ENCODE measurements at places on chromosomes 2 and 18.
A peak's percentile ranks its signal among the peaks of the same experiment; 100 is the strongest.

GRCh38 chr18:57077786-57078552 is 68.9 kb upstream of the BOD1L2 start:
- DNase-seq = peak; percentile 35

GRCh38 chr18:50356036-50356945 is 18.6 kb upstream of the SKA1 start:
- no peak for DNase-seq

DNA sequence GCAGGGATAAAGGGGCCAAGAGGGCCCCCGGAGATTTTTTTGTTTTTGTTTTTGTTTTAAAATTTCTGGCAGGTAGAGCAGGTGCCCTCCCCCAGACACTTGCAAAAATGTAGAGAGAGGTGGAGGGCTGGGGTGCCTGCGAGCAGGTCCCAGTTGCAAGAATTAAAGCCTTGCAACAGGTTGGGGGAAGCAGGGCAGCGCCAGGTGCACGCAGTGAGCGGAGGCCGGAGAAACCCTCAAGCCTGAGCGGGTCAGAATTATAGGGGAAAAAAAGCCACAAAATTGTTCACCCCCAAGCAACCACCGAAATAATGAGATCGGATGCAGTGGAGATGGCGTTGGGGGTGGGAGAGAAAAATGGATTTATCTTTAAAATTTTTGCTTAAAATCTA is 527 bp downstream of the IGFBP5 start:
- DNase-seq = no peak

- DNase-seq = no peak
Measured at GRCh38 chr18:62506495-62507143, 16.2 kb upstream of the ZCCHC2 start.

GRCh38 chr2:58731488-58731869 is 490.4 kb upstream of the FANCL start:
- no peak for DNase-seq

DNA sequence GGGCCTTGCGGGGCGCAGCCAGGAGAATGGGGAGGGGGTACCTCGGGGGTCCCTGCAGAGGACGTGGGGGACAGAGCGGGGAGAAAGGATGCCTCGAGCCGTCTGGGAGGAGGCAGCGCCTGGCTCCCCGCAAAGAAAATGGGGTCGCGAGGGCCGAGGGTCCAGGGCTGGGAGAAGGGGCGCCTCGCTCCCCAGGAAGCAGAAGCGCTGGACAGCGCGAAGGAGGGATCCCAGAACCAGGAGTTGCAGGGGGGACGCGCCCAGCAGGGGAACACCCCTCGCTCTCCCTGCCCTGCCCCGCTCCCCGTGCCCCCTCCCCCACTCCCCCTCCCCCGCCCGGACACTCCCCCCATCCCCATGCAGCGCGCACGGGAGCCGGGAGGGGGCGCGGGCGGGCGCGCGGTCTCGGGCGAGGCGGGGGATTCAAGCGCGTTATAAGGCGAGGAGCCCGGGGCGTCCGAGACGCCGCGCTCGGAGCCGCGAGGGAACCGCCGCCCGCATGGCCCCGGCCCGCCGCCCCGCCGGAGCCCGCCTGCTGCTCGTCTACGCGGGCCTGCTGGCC is at the start of gene ERFE:
TSS of gene ERFE (plus strand) at position 462 of the 562 bp plus-strand sequence. CDS start at position 500, 38 bp downstream.
- DNase-seq = peak; percentile 56

DNA sequence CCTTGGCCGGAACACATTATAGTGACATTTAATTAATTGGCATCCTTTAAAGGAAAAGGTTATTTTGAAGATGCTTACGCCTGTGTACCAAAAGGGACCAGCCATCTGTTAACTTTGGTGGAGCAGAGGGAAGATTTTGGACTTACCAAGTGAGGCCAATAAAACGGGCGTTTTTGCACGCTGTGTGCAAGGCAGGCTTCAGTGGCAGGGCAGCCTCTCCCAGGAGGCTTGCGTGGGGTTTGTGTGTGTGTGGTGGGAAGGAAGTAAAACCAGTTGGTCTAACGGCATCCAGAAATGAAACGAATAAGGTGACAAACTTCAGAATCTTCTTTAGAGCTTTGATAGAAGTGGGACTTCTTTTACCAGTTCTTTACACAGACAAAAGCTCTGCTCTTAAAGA is 191.7 kb downstream of the PRKCE start:
- DNase-seq = no peak

DNA sequence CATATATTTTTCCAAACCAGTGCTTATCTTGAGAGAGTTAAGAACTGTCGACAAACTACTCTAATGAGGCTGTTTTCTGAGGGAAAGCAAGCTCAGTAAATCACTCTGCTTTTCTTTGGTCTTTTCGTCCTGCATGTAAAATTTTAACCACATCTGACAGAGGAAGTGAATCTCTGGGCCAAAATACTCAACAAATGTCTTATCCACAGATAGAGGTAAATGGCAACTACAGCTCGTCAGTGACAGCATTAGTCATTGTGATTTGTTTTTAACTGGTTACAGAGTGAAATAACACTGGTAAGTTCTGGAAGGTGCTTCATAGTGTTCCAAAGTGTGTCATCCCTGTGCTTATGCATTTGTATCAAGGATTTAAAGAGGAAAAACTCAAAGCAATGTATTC is 82.6 kb upstream of the SLC8A1 start:
- DNase-seq = no peak

GRCh38 chr18:78666666-78667335 is 312.8 kb upstream of the SALL3 start:
- DNase-seq = no peak

- no peak for DNase-seq
Measured at GRCh38 chr2:135890835-135891234, 14.6 kb upstream of the MCM6 start.

DNA sequence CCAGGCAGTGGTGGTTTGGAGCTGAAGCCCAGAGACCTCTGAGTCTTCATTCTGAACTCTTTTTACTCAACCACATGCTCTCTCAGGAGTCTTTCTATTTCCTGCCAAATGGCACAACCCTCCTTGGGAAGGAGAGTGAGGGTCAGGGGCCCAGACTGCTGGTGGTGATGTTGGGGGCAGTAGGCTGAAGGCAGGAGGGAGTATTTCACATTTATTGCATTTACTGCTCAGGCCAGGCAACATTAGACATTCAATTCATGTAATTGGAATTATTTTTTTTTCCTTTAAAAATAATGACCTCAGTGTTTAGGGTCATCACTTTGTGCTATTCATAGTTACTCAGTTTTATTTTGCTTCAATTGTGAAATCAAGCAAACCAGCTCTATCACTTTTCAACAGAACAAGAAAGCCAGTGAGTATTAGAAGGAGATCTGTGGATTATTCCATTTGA is 311.3 kb upstream of the NT5C1B start:
- no peak for DNase-seq

DNA sequence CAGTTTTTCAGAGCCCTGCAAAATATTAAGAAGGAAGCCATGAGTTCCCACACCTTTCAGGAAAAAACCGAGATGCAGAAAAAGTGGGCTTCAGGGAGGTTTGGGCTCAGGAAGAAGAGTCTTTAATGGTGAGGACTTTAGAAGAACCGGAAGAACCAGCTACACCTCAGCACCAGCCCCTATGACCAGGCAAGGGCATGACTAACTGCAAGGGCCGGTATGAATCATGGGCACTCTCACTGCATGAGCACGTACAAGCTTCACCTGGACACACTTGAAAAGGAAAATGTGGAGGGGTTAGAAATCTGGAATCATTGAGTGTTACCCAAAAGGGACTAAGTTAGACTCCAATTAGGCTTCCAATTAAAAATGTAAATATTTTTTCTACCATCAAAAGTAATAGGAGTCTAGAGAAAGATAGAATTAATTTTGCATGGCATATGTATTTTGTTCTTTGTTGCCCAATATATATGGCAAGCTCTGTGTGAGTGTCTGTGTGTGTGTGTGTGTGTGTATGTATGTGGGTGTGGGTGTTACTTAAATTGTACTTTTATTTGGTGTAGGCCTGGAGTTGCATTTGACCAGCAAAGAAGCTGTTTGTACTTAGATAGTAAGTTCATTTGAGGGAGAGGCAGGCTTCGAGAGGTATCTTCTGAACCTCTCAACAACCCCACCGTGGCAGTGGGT is 66.5 kb upstream of the THUMPD2 start:
- no peak for DNase-seq

DNA sequence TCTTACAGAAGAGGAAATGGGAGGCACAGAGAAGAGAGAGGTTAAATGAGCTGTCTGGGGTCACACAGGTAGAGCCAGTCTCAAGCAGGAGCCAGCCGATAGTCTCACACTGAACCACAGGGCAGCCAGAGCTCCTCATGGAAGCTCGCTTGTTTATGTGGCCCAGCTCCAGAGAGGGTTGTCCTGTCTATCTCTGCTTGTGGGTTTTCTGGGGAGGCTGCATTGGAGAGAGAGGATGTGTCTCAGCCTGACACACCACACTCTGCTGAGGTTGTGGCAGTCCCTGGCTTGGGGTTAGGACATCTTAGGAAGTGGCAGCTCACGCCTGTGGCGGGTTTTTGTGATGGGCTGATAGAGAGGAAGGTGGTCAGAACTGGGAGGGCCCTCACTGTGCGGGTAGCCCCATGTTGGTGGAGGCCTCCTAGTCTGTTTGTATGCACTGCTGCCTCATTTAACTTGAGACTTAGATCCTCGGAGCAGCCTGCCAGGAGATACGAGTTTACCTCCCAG is 52.3 kb downstream of the TCF7L1 start:
- DNase-seq = peak; percentile 58

GRCh38 chr2:137525132-137525531 is 439.1 kb upstream of the HNMT start:
- DNase-seq = no peak

GRCh38 chr18:1019191-1019590 is 114.5 kb downstream of the ADCYAP1 start:
- DNase-seq = no peak

GRCh38 chr2:78118037-78118436 is 595.9 kb upstream of the LRRTM4 start:
- no peak for DNase-seq

- no peak for DNase-seq
Measured at GRCh38 chr2:168158586-168158985, 88.8 kb downstream of the STK39 start.

DNA sequence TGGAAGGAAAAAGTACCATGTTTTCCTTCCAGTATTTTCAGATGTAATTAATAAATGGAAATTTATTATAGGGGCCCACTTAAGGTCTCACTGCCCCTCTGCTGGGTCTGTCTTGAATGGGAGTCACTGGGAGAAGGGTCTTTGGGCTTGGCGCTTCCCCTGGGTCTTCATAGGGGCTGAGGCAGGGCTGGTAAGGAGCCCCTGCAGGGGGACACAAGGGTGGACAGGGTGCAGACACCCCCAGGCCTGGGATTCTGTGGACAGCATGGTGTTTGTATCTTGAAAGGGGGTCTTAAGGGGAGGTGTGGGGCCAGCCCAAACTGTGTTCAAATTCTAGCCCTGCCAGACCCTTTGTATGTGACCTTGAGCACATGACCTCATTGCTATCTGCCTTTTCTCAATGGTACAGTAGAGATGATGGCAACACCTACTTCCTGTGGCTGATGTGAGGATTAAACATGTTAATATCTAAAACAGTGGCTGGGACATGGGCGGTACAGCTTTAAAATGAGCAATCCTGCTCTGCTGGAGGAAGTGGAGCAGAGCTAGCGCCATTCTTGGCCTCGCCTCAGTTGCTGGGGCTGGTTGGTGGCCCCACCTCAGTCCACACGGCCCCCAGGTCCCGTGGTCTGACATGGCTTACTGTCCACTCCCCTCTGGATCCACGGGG is 71.6 kb downstream of the GNAL start:
- peak; percentile 43 for DNase-seq

GRCh38 chr2:152541712-152542111 is 175.5 kb downstream of the PRPF40A start:
- DNase-seq = no peak

DNA sequence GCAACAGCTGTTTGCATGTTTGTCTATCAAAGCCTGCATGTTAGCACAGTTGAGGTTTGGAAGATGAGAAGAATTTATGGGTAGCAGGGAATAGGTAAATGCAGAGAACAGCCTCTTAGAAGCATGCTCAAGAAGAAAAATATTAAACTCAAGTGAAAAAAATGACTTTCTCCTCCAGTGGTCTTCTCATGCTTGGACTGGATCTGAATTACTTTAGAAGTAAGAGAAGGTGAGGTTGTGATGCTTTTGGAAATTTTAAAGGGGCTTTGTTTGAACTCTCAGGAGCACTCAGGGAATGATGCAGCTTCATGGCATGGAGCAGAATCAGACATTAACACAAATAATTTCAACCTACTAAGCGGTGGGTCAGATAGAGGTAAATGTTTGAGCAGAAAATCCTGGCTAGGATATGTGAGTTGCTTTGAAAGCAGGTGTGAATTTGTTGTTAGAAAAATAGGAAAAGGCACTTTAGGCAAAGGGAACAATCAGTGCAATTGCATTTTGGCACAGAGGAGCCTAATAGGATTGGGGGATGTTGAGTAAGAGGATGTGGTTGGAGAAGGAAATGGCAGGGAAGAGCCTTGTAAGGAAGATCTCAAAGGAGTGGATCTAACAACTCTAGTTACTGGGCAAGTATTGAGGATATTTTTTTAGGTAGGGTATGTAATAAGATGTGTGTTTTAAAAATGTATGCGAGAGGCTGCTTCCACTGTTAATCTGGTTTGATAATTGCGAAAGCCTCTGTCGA is 76.3 kb downstream of the DDX1 start:
- DNase-seq = no peak

Measured in immature natural killer cell (primary cell).